Stimulated activated CD4-positive, alpha-beta T cell treated with anti-CD3 and anti-CD28 coated beads, Interleukin-12 subunit alpha, Interleukin-12 subunit beta, amount 100 ng/mL, for 24 hours (primary cell): ENCODE measurements at places on chromosomes 5 and 9.

GRCh38 chr5:180950291-180950949 lies 38.2 kb upstream of the BTNL3 start:
- DNase-seq: no peak

DNA sequence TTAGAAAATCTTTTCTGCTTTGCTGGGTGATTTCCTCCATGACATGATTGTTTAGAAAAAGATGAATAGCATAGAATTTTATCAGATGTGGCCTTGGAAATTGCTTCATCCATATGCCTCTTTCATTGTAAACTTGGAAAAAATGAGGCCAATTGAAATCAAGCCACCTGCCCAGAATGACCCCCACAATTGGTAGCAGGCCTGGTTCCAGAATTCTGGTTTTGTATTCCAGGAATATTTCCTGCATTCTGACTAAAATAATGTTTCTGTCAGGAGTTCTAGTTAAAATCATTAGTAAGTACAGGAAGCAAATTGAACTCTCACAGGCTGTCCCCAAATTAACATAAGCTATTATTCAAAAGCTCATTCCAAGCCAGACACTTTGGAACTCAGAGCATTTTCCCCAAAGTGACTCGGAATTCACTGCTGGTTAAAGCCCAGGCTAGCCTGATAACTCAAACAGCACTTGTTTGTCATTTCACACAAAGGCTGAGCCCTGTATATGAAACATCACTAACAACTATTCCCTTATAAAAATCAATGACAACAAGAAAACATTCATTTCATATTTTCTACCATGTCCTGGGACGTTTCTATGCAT lies 75.1 kb upstream of the ADCY2 start:
- no peak for DNase-seq

DNA sequence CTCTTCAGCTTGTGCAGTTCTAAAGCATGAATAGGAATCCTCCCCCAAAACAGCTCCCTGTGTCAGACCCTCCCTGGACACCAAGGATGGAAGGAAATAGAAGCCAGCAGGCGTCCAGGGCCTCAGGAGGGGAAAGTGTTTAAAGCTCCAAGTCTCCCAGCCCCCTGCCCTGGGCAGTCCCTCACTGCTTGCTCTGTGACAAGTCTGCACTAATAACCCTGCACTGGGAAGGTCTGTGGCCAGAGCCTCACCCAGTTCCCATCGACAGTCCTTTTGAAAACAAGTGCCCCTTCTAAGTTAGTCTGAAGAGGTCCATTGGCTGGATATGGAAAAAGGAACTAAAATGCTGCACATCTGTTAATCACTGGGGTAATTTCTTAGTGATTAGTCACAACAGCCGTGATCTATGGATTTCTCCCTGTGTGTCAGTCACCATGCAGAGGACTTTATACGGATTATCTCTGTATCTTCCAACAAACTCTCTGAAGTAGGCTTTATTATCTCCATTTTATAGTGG lies 195.3 kb downstream of the FBXL7 start:
- DNase-seq: no peak

GRCh38 chr5:132479111-132479951 lies 11.2 kb downstream of the IRF1 start:
- no peak for DNase-seq

- DNase-seq: no peak
Observed at GRCh38 chr9:87065981-87066380, 118.7 kb upstream of the GAS1 start.

GRCh38 chr5:120236360-120236759 lies 227.7 kb upstream of the PRR16 start:
- DNase-seq: no peak

GRCh38 chr5:107444300-107444699 lies 226.4 kb downstream of the EFNA5 start:
- DNase-seq: no peak

DNA sequence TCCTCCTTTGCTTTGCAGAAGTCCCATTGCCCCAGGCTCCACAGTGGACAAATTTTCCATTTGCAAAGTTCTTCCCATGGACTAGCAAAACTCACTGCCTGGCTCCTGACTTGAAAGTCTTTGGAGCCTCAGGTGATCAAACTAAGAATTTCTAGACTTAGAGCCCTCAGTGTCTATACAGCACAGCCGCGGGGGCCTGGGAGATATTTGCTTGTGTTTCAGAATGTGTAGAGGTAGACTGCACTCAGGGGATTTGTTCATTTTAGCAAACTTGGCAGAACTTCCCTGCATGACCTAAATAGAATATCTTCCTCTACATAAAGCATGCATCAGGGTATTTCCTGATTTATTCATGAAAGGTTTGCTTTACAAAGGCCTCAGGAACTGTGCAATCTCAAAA lies 384.2 kb upstream of the ZNF462 start:
- DNase-seq: no peak

GRCh38 chr5:84445049-84445685 lies 60.5 kb upstream of the EDIL3 start:
- no peak for DNase-seq

- DNase-seq: no peak
Observed at GRCh38 chr5:154757814-154758406, 2.7 kb downstream of the LARP1 start.

- no peak for DNase-seq
Observed at GRCh38 chr5:8683496-8683895, 814.5 kb downstream of the MTRR start.

DNA sequence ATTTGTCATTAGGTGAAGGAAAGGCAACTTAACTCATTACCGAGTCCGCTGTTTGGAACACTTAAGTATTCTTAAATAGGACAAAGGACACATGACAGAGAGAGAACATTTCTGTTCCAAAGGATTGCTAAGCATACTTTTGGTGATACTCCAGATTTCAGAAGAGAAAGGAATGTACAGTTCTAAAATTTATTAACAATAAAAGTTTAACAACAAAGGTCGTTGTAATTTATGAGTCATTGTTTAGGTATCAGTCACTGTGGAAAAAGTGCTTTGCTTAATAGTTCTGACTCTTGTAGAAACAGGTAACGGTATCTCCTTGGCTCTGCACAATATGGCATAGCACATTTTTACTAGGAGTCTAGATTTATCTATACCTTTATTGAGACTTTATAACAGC lies 36.3 kb upstream of the PAM start:
- DNase-seq: no peak

DNA sequence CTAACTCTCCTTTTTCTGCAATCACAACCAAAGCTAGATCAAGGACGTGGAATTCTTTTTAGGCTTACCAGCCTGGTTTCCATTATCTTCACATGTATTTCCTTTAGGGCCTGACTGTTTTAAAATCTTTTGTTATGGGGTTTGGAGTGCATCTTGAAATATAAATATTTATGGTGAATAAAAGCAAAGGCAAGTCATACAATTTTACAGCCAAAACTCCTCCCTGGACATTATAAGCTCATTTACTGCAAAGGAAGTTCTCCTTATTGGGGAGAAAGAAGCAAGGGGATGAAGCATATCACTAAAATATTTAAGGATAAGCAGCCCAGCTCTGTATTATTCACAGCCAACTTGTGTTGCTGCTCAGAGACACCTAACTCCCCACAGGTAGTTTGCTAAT lies 132.2 kb upstream of the TARS1 start:
- DNase-seq: no peak

- DNase-seq: no peak
Observed at GRCh38 chr9:96674906-96675538, 19.9 kb upstream of the PRXL2C start.

- DNase-seq: no peak
Observed at GRCh38 chr9:5563886-5564285, 53.6 kb downstream of the PDCD1LG2 start.

DNA sequence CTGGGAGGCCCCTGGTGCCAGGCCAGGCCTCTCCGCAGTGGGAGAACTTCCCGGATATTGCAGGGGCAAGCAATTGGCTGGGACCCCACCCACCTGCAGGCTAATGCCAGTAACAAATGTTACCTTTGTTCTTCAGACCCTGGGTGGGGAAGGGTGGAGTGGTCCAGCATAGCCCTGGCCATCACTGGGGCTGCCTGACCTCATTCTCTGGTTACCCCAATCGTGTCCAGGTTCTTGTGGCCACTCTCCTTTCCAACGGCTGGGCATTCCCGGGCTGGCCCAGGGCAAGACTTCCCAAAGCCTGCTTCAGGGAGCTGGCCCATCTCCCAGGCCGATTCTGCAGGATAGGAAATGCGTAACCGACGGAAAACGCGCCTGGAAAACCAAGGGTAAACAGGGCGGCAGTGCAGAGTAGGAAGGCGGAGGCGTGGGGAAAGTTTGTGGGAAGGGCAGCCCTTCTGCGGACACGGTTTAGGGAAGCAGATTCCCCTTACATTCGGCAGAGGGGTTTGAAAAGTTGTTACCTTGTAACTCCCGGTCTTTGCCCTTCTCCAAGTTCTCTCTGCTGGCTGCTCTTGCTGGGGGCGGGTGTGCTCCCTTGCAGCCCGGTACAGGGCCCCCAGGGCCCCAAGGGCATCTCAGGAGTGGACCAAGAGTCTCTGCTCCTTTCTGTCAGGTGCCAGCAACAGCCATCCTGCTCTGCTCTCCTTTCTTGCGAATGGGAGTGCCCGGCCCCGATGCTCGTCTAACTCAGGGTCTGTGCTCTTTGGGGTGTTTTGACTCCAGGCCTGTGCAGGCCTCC lies 3.5 kb downstream of the NRARP start:
- DNase-seq: no peak

- DNase-seq: no peak
Observed at GRCh38 chr5:135508496-135509005, 27.2 kb downstream of the NEUROG1 start.

GRCh38 chr5:142222866-142223558 lies 101.8 kb downstream of the SPRY4 start:
- DNase-seq: no peak

DNA sequence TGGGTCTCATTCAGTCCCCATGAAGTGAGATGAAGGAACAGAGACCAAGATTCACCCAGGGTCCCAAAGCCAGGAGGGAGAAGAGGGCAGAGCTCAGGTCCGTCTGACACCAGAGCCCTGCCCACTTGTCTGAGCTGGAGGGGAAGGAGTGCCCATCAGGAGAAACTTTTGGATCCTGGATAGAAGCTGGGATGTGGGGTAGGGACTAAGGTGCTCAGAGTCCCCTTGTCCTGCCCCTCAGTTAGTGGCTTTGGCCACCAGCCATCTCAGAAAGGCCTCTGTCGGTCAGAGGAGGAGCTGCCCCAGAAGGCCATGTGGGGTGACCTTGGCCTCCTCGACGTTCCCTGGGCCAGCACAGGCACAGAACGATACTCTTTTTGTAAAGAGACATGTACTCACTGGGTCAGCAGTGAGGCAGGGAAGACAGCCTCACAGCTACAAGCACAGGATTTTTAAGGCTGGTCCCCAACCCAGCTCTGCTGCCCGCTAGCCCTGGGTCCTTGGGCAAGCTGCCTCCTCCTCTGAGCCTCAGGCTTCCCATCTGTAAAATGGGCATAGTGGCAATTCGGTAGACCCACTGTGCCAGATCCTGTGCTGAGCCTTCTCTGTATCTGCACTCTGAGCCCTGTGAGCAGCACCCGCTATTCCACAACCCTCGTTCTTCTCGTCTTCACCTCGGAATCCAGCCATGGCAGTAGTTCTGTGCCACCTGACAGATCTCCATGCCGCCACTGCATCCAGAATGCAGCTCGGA lies 49.4 kb downstream of the C9orf50 start:
- DNase-seq: no peak

DNA sequence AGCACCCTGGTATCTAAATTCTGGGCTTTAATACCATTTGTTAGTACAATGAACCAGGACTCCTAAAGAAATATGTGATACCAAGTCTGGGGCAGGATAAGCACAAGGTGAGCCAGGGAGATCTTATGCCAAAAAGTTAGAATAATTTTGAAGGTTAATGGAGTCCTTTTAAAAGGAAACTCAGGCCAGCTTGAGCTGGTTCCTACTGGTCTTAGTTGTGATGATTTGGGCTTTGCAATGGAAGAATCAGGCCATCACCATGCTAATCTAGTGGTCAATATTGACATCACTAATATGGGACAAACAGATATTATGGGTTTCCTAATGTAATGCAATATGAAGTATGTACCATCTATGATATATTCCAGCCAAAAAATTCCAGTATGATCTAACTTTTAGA lies 7.5 kb upstream of the SPATA9 start:
- DNase-seq: no peak

DNA sequence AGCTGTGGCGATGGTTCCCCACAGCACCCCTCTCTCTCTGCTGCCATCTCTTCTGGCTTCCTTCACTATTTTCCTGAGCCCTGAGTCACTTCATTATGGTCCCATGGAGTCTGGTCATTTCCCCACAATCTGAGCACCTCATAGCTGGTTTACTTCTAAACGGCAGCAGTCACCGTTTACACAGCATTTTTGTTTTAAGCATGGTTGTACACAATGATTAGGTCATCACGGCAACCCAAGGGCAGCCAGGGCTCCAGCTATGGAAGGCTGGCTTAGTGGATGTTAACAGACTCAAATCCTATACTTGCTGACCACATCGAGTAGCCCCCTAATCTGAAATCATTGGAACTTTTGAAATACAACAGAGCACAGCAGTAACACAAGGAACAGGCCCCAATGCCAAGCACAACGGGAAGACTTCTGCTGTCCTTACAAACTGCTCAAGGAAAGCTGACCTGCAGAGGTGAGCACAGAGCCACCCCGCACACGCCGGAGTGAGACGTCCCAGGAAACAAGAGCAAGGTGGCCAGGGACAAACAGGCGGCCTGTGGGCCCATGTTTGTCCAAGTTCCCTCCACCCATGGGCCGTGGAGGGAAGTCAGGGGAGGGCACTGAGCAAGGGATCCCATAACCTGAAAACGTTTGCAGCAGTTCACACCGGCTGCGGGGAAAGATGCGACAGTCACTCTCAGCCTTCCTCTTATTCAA lies 22.9 kb downstream of the CAMSAP1 start:
- DNase-seq: no peak

DNA sequence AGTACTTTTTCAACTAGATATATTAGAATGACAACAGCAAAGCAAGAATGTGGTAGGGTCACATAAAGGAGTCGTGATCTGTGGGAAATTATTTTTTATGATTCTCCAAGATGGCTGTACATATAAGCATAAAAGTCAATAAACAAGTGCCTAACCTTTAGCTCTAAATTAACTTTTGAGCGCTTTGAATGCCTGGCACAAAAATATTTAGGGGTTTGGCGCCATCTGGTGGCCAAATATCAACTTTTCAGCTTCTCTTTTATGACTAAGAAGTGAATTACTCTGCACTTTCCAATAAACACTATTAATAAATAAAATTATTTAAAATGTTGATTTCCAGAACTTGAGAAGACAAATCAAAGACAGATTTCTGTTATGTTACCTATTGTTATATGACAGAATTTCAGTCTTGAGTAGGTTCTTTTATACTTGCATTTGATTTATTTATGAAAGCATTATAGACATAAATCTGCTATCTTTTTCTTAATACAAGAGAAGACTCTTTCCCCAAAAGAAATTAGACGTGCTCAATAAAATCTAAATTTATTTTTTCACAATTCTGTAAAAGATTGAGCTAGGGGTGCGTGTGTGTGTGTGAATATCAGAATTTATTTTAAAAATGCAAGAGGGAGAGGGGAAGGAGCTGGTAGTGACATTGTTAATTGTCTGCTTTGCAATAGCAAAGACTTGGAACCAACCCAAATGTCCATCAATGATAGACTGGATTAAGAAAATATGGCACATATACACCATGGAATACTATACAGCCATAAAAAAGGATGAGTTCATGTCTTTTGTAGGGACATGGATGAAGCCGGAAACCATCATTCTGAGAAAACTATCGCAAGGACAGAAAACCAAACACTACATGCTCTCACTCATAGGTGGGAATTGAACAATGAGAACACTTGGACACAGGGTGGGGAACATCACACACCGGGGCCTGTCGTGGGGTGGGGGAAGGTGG lies 36.7 kb upstream of the ARRDC3 start:
- peak; percentile 57 for DNase-seq

GRCh38 chr5:127958421-127959011 lies 125.0 kb upstream of the SLC12A2 start:
- DNase-seq: no peak

- DNase-seq: no peak
Observed at GRCh38 chr9:107863396-107863795, 373.8 kb upstream of the KLF4 start.
